ENCODE measurements at places on chromosomes 7 and 10.

DNA sequence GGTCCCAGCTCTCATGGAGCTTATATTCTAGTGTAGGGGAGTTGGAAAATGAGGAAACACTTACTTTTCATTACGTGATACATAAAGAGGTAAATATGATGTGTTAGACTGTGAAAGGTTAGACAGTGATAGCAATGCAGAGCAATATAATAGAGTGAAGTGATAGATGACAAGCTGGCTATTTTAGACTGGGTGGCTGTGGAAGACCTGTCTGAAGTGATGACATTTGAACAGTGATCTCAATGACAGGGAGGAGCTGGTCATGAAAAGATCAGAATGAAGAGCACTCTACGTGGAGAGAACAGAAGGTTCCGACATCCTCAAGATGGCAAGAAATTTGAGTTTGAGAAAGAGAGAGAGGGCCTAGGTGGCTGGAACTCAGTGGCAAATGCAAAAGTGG, 118.9 kb upstream of the MKLN1 start:
- DNase-seq = no peak

DNA sequence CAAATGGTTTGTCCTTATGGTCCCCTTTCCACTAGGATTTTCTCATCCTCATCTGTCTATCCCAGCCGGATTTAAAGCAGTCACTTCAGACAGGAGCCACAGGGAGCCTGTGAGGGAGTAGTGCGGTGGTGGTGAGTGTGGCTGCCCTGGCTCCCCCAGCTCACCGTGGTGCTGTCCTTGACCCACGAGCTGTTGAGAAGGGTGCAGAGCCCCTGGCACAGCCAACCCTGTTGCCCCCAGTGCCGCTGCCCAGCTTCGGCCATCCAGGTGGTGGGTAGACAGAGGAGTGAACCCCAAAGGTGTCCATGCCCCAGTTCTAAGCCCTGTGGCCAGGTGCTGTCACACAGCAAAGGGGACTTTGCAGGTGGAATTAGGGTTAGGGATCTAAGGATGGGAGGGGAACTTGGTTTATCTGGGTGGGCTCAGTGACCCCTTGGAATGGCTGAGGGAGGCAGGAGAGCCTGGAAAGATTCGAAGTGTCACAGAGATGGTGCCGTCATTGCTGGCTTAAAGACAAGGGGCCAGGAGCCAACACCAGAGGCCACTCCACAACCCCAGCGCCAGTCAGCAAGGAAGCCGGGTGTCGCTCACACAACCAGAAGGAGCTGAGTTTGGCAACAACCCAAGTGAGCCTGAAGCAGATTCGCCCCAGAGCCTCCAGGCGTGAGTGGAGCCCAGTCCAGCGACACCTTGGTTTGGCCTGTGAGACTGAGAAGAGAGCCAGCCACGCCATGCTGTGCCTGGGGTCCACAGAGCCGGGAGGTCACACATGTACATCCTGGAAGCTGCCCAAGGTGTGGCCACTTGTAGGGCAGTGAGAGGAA, 142.4 kb downstream of the ADCY1 start:
- no peak for DNase-seq

DNA sequence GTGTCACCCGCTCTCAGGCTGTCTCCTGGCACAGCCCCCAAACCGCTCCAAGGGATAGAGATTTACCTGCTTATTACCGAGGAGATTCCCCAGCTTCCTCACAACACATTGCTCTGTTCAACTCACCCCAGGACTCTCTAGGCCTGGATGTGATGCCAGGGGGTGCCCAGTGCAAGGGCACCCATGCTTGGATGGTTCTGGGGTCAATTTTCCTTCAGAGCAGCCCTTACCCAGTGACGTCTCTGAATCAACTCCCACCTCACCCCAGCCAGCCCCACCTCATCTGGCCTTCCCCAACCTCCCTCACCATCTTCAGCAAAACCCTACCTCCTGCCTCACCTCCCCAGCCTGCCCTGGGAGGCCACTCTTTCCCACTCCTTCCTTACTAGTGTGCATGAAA, 951.6 kb upstream of the ZNF722 start:
- no peak for DNase-seq

GRCh38 chr10:37053476-37053875, 71.9 kb upstream of the ANKRD30A start:
- DNase-seq = no peak

GRCh38 chr10:47253651-47254375, 46.2 kb upstream of the GDF10 start:
- DNase-seq = no peak

GRCh38 chr7:138499340-138499739, 39.3 kb downstream of the TRIM24 start:
- no peak for DNase-seq

GRCh38 chr10:82953331-82953730, 1078.3 kb downstream of the NRG3 start:
- no peak for DNase-seq

DNA sequence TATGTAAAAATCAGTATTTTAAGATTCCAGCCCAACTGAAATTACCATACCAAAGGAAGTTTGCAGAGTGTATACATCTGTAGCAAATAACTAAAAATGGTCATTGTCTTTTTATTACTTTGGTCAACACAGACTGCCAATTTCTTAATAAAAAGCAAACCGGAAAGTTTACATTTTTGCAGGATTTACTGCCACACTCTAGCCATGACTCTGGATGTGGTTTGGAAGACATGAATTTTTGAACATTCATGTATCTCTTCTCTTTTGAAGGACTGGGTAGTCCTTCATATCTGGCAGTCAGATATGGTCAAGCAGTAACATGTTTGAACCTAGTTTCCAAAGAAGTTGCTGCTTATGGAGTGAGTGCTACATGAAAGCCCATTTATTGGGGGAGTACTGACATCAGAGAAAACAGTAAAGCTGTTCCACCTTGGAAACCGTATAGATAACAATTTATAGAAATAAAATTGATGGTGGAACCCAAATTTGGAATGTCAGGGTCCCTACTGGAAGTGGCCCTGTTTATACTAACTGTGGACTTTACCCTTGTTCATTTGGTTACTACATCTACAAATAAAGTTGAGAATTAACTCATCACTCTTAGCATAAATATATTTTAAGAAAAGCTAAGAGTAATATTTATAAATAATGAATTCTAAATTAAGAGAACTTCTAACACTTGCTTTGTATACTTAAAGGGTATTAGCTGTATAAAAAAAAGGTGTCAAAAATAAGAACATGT, 84.6 kb downstream of the ZMYND11 start:
- DNase-seq = no peak

DNA sequence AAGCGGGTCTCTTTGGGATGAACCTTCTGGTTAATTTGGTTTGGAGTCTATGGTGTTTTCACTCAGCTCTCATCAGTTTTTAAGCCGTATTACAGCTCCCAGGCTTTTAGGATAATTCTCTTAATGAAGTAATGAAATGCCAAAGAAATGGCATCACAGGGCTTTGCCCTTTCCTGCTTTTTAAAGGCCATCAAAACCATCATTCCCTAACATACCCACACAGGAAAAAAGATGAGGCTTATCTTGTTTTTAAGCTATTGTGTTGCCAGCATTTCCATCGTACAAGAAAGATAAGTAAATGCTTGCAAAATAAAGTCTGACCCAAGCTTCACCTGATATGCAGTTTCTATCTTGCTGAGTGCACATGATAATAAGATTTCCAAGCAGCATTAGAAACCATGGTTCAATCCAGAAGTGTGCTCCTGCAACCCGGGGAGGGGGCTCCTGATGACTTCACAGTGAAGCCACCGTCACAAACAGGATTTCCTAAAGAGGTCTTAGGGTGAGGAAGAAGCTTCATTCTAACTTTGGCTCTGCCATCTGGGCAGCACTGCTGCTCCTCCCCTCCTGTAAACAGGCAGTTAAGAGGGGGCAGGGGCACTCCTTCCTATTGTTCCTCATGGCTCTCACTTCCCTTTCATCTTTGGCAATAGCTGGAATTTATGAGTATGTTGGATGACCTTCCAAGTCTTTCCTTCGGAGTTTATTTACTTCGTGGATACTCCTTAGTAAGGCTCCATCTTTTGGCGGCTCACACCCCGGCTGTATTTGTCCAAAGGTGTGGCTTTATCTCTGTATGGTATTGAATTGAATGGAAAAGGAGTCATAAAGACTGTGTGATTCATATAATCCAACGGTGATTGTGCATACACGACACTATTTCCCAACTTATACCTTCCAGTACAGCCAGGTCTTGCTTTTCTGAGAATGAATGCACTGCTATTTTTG, 55.2 kb upstream of the FAM133B start:
- DNase-seq = no peak

- no peak for DNase-seq
These were observed 730.6 kb upstream of the VSTM2A start for GRCh38 chr7:53811555-53812079.

DNA sequence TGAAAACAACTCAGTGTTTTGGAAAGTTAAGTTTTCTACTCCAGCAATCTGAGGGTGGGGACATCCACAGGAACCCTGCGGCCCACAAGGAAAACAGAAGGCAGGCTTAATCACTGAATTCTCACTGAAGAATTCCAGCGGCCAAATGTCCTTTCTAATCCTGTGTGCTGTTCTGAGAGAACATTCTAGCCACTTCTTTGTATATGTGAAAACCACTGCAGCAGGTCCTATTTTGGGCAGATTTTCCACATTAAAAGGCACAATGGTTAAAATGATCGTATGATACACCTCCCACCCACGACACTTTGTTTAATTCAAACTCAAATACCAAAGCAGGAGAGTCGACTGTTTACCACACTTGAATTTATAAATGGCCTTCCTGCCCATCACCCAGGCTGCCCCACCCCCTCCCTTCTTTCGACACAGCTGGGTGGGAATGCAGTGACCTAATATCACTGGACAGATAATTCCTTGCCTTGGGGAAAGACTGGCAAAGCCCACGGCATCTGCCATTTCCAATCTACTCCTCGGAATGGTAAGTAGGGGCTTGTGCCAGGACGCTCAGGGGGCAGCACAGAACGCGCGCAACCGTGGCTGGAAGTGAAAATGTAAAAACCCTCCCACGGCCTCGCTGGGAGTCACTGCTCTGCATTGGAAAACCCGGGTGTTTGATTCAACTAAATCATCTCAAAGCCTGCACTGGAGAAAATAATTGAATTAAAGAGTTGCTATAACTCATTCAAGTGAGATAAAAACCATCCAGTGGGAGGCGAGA, 67.0 kb downstream of the CTBP2 start:
- DNase-seq = no peak

- no peak for DNase-seq
These were observed 63.0 kb downstream of the INSIG1 start for GRCh38 chr7:155360495-155361345.
